ENCODE measurements at places on chromosomes 2 and 18.

GRCh38 chr18:6482198-6482977 is 67.7 kb upstream of the L3MBTL4 start:
- DNase-seq = peak; percentile 91

DNA sequence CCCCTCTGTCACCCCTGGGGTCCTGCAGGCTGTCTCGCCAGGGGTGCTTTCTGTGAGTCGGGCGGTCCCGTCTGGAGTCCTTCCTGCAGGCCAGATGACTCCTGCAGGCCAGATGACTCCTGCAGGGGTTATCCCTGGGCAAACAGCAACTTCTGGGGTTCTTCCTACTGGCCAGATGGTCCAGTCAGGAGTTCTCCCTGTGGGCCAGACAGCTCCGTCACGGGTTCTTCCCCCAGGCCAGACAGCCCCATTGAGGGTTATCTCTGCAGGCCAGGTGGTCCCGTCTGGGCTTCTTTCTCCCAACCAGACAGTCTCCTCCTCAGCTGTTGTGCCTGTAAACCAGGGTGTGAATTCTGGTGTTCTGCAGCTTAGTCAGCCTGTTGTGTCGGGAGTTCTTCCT is 27.6 kb downstream of the ADNP2 start:
- no peak for DNase-seq

DNA sequence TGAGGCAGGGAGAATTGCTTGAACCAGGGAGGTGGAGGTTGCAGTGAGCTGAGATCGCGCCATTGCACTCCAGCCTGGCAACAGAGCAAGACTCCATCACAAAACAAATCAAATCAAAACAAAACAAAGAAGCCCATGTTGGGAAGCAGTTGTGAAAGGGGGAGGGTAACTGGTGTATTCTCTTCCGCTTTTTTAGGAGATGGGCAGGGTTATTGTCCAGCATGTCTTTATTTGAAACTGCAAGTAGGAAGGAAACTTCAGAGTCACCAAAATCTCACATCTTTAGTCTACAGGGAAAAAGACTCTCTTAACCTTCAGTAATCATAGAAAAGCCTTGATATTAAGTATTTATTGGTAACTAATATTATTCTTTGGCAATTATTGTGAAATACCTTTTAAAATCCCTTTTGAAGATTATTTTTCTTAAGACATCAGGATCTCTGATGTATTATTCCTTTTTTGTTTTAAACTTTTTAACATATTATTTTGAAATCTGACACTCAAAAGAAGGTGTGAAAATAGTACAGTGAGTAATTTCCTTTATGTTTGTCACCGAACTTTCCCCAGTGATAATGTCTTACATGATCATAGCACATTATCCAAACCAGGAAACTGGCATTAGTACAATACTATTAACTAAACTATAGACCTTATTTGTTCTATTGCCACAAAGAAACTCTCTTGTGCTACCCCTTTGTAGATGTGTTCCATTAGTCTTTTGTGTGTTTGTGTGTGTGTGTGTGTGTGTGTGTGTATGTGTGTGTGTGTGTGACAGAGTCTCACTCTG is 84.3 kb upstream of the LTBP1 start:
- no peak for DNase-seq

- no peak for DNase-seq
These were observed 141.7 kb downstream of the ZFP36L2 start for GRCh38 chr2:43084699-43085091.

- DNase-seq = no peak
These were observed 850.6 kb upstream of the CHAC2 start for GRCh38 chr2:52916981-52917380.

DNA sequence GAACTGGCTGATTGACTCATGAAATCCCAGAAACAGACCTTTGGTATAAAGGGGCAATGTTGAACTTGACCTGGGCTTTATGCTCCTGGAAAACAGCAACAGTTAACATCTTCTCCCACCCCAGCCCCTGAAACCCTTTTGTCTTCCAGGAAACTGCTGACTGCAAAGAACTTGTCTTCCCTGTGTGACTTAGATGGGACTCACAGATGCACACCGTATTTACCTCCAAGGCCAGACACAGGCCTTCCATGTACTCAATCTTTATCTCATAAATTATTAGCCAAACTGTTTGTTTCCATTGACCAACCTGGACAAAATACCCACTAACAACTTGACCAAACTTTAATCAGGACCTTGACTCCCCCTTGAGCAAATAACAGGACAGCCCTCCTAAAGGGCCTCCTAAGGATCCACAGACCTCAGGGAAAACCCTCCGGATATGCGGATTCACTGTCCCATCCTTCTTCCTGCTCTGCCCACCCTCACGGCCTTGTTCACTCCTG is 36.3 kb downstream of the PIEZO2 start:
- no peak for DNase-seq

- DNase-seq = no peak
These were observed 3.8 kb downstream of the RBFA start for GRCh38 chr18:80037869-80038630.

GRCh38 chr2:214856137-214856536 is 46.7 kb upstream of the BARD1 start:
- DNase-seq = no peak
